ENCODE measurements at places on chromosomes 12 and 14. TPM values are rescaled to one million over a fixed set of nuclear protein-coding genes. Genes with fewer than 3 reads are reported as not detected.

Gene PCK2
- 43.6 TPM for total RNA-seq

Gene MYO1H
- total RNA-seq = not detected

DNA sequence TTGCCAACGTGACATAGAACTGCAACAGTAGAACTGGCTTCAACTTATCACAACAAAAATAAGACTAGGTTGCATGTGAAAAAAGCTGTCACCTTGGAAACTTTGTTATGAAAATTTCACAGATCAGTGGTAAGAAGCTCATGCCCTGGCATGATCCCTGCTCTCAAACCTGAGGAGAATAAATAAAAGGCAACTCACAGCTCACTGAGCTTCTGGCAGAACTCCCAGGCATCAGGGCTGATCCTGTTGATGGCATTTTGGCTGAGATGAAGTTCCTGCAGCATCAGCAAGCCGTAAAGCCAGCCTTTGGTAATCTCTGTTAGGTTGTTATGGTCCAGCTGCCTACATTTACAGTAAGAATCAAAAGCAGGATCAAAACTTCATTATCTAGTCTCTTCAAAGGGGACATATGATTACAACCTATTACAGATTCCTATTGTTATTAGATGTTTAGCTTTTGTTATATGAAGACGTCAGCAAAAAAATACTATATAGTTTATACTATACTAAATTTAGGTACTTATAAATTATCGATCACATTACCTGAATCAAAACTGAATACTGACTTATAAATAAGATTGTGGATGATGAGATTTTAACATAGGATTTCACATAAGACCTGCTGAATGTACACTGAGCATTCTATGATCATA, 32.0 kb downstream of the LRIG3 start:
- peaks cover 88% of the 10 kb centered on the region for H3K36me3 ChIP-seq
- no peak overlapping the region for H3K4me3 ChIP-seq
- no peak for DNase-seq
- H3K4me1 ChIP-seq = peaks cover 53% of the 10 kb centered on the region
- no peaks in the 10 kb centered on the region for H3K27me3 ChIP-seq
- H3K27ac ChIP-seq = peak overlapping the region; percentile 47

GRCh38 chr14:30375296-30375892, 183.6 kb upstream of the G2E3 start:
- H3K36me3 ChIP-seq = no peaks in the 10 kb centered on the region
- no peak overlapping the region for H3K4me3 ChIP-seq
- no peak overlapping the region for H3K27ac ChIP-seq
- no peaks in the 10 kb centered on the region for H3K4me1 ChIP-seq
- H3K27me3 ChIP-seq = peaks cover 64% of the 10 kb centered on the region

DNA sequence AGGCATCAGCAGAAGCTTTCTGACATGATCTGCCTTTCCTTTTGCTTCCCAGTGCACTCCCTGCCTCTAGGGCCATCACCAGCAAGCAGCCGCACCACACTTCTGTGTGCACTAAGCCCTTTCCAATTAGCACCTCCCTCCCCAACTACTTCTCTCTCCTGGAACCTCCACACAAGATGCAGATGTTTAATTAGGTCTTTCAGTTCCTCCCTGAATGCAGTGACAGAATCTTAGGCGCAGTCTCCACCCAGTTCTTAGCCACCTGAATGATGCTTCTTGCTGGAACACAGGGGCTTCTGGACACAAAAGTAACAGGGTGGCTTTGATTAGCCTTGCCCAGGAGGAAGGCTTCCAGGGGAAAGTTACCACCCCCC, 32.9 kb downstream of the NIN start:
- no peak overlapping the region for H3K27ac ChIP-seq
- H3K36me3 ChIP-seq = no peaks in the 10 kb centered on the region
- no peaks in the 10 kb centered on the region for H3K4me1 ChIP-seq
- H3K27me3 ChIP-seq = no peaks in the 10 kb centered on the region
- no peak for DNase-seq

DNA sequence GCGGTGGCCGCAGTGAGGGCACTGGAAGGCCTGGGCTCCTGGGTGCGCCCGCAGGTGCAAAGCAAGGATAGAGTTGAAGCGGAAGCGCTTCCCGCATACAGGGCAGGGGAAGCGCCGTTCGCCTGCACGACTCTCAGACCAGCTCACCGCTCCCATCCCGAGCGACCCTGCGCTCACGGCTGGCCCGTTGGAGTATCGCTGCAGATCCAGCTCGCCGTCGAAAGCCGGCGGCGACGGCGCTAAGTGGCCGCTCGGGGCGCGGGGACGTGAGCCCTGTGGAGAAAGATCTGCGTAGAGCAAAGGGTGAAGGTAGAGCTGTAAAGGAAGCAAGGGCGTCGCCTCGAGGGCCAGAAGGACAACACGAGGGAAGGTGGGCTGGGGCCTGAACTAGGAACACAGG, 5.4 kb downstream of the ZNF219 start:
- H3K36me3 ChIP-seq = peaks cover 34% of the 10 kb centered on the region
- peak overlapping the region; percentile 3 for H3K27ac ChIP-seq
- no peaks in the 10 kb centered on the region for H3K27me3 ChIP-seq
- no peak for DNase-seq
- H3K4me1 ChIP-seq = peaks cover 8% of the 10 kb centered on the region
